ENCODE measurements at places on chromosomes 11 and 22.

GRCh38 chr22:46145361-46145851, 4.9 kb upstream of the PPARA start:
- no peak for DNase-seq

- DNase-seq: no peak
Measured at GRCh38 chr22:27138471-27138870, 481.1 kb downstream of the MIAT start.

GRCh38 chr11:32820497-32820896, 9.2 kb upstream of the PRRG4 start:
- no peak for DNase-seq

GRCh38 chr11:69449320-69450063, 32.0 kb upstream of the LINC01488 start:
- DNase-seq: no peak

- DNase-seq: no peak
Measured at GRCh38 chr11:795634-796564, 2.2 kb downstream of the SLC25A22 start.

DNA sequence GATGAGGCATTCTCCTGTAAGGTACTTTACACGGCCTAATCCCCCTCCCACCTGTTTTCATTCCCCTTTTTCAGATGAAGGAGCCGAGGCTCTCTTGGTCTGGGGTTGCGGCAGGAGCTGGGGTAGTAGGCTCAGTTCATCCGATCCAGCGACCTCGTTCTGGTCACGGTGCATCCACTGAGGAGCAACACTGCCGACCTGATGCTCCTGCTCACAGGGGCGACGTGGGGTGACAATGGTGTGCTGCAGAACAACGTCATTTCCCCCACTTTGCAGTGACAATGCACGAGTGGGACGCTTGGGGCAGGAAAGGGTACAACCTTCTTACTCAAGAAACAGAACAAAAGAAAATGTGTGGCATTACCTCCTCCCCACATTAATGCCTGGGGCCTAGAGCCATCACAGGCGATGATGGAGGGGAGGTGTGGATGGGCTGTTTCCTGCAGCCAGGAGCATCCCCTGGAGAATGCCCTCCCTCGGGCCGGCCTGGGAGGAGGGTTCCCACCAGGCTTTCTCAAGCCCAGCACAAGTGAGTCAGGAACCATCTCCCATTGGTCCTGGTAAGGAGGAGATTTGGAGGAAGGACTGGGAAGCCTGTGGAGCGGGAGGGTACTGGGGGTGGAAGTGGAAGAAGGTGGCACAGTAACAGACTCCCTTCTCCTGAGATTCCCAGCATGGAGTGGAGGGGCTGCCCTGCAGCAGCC, 125.6 kb downstream of the SPATA19 start:
- DNase-seq: no peak

DNA sequence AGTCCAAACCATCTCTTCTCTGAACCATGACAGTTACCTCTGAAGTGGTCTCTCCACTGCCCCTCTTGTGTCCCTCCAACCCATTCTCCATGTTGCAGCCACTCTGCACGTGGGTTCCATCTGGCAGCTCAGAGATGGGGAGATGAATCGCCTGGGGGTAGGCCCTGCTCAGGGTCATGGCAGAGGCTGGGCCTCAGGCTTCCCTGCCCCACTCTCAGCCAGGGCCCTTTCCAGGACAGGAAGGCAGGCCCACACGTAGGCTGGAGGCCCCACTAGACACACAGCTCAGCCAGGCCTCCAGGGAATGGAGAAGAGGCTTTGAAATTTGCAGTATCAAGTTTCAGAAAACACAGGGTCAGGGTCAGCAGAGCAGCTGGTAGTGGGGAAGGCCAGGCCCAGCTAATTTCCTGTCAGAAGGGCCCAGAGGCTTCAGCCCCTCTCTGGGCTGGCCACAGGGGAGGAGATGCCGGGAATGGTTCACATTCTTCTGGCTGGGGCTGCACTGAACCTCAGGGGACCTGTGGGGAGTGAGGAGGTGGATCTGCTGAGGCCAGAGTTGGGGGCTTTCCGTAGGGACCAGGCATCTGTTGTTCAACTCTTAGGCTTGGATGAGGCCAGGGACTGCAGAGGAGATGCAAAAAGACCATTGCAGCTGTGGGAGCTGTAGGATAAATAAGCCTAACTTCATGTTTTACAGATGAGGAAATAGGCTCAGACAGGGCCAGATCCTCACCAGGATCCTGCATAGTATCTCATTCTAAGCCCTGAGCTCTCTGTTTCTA, 101.6 kb downstream of the SWAP70 start:
- DNase-seq: no peak

DNA sequence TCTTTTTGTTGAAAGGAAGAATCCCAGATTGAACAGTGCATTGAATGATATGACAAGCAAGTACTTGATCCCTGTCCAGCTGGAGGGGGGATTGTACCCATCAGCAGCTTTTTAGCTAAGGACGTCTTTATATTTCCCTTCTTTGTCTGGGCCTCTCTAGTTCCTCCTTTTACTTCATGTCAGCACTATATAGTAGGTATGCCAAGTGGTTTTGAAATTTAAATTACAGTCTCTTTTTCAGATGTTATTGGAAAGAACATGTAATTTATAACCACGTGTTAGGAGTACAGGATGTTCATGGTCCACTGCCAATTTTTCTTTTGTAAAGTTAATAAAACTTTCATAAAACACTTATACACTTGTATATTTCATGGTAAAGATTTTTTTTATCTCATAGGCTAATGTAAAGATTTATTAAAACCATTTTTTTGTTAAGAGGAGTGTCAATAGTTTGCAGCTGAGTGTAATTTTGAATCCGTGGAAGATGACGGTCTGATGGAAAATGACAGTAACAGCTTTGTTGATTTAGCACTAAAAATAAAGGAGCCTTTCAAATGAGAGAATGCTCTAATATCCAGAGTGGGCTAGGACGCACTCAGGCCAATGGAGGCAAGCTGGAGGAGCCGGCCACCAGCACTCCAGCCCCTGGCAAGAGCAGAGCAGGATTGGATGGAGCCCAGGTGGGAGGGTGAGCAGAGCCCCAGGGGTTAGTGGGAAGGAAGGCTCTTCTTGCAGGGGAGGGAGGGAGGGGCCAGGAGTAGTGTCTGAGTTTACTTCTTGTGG, 488.3 kb downstream of the INSC start:
- peak; percentile 21 for DNase-seq

GRCh38 chr11:73288873-73289707, 17.0 kb downstream of the P2RY6 start:
- DNase-seq: peak; percentile 57

- no peak for DNase-seq
Measured at GRCh38 chr11:22460181-22460580, 122.0 kb downstream of the SLC17A6 start.

- DNase-seq: no peak
Measured at GRCh38 chr22:29530716-29531115, 22.8 kb downstream of the THOC5 start.

GRCh38 chr11:91163619-91164451, 941.0 kb upstream of the CHORDC1 start:
- peak; percentile 13 for DNase-seq

- DNase-seq: no peak
Measured at GRCh38 chr22:37383341-37383740, 43.9 kb downstream of the ELFN2 start.

GRCh38 chr22:31271026-31271425, 21.3 kb downstream of the PIK3IP1 start:
- no peak for DNase-seq

GRCh38 chr11:65478388-65479183, 20.3 kb upstream of the MALAT1 start:
- DNase-seq: no peak

DNA sequence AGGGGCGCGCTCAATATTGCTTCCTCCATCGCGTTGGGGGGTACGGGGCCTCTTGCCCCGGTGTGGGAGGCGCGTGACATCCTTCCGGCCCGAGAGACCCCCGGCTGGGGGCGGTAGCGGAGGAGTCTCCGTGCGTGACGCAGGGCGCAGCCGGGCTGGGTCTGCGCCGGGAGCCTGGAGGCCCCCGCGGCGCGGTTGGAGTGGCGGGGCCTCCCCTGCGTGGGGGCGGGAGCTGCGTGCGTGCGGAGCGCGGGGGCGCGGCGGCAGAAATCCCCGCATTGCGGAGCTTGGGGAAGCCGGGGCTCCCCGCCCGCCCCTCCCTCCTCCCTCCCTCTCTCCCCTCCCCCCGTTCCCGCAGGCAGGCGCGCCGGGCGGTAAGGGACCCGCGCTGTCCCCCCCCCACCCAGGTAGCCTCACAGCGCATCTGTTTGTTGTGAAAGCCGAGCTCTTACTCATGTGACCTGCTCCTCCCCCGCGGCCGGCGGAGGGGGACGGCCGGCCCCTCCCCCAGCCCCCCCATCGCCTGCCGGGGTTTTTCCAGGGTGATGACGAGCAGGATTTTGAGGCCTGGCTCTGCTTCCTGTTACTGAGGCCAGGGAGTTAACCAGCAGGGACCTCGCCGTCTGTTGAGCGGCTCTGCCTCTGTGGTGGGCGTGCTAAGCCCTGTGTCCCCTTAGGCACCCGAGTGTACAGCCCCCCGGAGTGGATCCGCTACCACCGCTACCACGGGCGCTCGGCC, 1.6 kb downstream of the PIM3 start:
- DNase-seq: peak; percentile 69

DNA sequence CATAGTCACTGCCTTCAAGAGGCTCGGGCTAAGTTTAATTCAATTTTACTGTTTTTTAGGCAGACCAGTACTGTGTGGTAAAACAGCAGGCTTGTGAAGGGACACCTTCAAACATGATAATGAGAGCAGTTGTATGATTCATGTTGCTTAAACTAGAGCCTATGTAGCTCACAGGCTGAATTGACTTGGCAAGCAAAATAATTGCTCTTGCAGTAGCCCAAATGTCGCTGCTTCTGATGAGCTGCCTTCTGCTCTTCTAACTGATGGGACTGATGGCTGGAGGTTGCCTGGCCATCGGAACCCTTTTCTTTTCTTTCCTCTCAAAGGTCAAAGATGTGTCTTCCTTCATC, 137.6 kb downstream of the MAML2 start:
- no peak for DNase-seq

DNA sequence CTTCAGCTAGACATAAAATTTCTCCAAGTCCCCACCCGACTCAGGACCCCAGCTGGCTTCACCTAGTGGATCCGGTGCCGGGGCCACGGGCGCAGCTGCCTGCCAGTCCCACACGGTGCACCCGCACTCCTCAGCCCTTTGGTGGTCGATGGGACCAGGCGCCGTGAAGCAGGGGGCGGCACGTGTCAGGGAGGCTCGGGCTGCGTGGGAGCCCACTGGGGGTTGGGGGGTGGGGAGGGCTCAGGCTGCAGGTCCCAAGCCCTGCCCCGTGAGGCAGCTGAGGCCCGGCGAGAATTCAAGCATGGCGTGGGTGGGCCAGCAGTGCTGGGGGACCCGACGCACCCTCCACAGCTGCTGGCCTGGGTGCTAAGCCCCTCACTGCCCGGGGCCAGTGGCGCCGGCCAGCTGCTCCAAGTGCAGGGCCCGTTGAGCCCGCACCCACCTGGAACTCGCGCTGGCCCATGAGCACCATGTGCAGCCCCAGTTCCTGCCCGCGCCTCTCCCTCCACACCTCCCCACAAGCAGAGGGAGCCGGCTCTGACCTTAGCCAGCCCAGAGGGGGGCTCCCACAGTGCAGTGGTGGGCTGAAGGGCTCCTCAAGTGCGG, 747.0 kb downstream of the FAM181B start:
- DNase-seq: no peak

GRCh38 chr11:129230006-129230405, 37.9 kb upstream of the ARHGAP32 start:
- DNase-seq: no peak

- no peak for DNase-seq
Measured at GRCh38 chr11:113715882-113716625, 9.9 kb upstream of the TMPRSS5 start.

DNA sequence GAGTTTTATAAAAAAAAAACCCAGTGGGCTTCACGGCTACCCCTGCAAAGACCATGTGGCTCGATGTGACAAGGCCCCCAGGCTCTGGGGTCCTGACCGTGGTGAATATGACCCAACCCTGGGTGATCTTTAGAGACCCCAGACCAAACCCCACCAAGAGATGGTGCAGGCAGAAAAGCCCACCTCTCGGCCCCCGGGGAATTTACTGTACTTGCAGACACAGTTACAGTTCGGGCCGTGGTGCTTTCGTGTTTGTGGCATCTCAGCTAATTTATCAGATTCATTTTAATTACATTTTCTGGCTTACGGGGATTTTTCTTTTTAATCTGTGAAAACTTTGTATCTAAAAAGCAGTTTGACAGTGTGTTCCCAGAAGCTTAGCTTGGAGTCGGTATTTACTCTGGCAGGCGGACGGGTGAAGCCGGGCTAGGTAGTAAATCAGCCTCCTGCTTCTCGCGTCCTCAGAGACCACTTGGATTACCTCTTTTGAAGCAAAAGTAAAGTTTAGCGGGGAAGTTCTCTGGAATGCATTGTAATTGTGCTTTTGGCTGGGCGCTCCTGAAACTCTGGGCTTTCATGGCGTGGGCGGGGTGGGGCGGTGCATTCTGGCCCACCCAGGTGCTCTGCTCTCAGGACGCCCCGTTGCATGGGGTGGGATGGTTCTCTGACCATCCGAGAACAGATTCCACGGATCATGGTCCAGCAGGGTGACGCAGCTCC, 25.3 kb downstream of the ANO1 start:
- DNase-seq: no peak

GRCh38 chr11:123060277-123061000, 1.5 kb downstream of the HSPA8 start:
- no peak for DNase-seq

GRCh38 chr11:77287136-77287535, 14.3 kb downstream of the GDPD4 start:
- no peak for DNase-seq

DNA sequence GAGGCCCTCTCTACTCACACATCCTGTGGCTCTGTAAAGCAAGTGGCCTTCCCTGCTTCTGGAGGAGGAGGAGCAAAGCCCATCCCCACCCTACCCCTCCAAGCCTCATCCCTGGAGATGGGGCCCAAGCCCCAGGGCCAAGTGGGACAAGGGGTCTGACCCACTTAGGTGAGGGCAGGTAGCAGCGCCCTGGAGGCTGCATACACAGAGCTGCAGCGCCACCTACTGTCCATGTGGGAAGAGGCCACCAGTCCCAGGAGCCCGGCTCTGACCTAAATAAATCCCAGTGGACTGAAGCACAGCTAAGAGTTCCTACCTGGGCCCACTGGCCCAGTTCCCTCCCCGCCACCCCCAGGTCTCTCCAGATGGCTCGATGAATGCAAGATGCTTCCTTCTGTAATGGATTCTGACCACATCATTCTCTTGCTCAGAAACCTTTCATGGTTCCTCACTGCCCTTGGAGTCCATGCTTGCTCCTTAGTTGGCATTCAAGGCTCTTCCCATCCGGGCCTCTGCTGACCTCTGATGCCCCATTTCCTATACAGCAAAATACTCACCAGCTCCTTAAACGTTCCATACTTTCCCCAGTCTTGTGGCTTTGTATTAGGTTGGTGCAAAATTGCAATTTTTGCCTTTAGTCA, 62.1 kb downstream of the THAP12 start:
- DNase-seq: peak; percentile 45

DNA sequence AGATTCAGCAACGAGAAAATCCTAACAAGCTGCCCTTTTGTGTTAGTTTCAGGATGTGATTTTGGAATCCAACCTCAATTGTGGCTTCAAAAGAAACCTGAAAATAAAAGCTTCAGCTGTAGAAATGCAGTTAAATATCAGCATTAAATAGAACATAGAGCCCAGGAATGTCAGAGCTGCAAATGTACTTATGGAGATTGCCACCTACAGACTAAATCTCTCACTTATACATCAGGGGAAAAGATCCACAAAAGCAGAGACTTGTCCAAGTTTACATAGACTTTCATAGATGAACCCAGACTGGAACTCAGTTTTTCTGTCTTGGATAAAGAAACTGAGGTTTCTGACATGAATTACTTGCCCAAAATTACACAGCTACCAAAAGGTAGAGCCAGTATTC, 446.6 kb downstream of the DLG2 start:
- no peak for DNase-seq
